Stimulated activated CD4-positive, alpha-beta T cell treated with anti-CD3 and anti-CD28 coated beads, Interleukin-4, amount 100 ng/mL, for 48 hours (primary cell): ENCODE measurements at places on chromosomes 7 and 10.

- no peak for DNase-seq
Measured at GRCh38 chr7:50309721-50310120, 5.2 kb downstream of the IKZF1 start.

- no peak for DNase-seq
Measured at GRCh38 chr7:126702242-126703016, 550.3 kb downstream of the GRM8 start.

DNA sequence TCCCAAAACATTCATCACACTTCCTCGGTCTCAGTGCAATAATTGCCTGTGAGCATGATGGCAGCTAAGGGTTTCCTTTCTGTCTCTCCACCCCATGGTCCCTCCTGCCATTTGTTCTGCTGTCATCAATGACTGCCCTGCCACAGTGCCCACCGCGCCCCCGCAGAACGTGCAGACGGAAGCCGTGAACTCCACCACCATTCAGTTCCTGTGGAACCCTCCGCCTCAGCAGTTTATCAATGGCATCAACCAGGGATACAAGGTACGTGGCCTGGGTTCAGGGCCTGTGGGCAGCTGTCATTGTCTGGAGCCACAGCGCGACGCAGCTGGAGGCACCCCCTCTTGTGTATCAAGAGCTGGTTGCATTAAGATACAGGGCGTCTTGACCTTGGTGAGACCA, 632.9 kb upstream of the FOXK1 start:
- DNase-seq: no peak

GRCh38 chr10:77074104-77074624, 563.4 kb downstream of the KCNMA1 start:
- no peak for DNase-seq

DNA sequence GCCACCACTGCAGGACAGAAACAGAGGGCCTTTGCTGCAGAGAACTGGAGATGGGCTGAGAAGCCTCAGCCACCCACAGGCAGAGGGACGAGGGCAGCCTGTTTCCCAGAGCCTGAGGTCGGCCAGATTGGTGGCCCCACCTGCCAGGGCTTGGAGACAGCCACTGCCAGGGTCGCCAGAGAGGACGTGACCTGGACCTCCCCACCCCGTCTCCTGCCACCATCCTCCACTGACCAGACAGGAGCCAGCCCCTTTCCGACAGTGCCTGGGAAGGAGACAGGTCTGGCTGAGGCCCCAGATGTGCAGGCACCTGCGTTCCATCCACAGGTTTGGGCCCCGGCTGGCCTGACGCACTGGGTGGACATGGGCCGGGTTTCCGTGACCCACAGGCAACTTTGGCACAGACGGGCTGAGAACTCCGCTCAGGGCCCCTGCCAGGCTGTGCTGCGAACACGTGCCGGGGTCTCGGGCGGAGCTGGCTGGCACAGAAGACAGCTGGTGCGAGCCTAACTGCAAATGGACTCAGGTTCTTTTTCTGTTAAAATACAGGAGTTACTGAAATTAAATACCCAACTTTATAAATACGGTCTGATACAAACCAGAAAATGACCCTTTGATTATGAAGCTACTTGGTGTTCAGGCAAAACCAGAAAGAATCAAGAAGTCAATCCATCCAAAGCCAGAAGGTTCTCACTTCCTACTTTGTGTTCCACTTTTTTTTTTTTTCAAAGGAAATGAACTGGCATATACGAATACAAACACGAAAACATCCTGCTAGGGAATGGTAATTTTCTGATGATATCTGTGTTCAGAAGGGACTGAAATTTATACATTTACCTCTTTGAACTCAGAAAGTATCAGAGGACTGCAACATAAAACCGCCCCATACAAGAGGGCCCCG, 6.9 kb downstream of the COX19 start:
- DNase-seq: no peak

DNA sequence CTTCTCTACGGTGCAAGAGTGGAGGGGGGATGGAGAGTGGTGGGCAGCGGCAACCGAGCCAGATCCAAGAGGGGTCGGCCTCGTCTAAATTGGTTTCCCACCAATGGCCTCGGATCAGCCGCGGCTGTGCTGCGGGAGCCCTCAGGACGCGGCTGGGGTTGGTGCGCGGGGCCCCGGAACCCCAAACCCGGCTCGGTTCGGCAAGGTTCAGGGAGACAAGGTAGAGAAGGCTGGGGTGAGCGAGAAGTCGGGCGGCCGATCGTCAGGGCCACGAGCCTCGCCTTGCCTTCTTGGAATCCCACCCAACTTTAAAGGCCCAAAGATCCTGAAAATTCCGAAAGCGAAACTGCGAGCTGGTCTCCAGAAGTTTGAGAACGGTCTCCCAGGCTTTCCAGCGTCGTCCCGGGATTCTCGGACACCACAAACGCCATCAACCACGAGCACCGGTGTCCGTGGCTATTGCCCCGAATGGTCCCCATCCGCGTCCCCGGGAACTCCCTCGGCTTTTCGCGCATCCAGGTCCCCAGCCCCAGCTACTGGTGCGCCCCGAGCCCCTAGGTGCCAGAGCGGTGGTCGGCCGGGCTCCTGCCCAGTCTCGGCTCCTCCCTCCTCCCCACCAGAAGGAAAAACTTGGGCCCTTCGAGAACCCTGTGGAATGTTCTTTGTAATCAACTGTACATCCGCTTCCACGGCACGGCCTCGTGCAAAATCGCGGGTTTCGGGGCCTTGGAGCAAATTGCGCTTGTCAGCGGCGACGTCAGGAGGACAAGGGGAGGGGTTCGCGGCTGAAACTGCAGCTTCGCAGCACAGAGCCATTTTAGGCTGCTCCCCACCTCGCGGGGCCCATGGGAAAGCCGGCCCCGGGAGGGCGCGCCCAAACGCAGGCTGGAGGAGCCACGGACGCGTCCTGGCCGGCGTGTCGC, 3.2 kb downstream of the SFMBT2 start:
- no peak for DNase-seq

GRCh38 chr7:82562716-82563404, 119.3 kb upstream of the CACNA2D1 start:
- DNase-seq: no peak

DNA sequence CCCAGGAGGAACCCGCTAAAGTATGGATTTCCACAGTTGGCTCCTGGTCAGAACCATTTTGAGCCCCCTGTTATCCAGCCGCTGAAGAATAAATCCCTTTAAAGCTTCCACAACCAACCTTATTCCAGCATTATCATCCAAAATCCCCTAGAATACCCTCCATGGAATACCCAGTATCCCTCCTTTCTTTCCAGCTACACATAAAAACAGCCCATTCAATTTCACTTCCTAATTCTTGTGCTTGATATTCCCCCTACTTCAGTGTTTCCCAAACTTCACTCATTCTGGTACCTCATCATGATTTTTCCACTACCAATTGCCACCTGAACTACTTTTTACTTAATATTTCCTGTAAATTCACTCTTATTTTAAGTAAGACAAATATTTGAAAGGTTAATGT, 3.1 kb downstream of the MACC1 start:
- no peak for DNase-seq

GRCh38 chr7:134458341-134458805, 527 bp downstream of the AKR1B1 start:
- peak; percentile 30 for DNase-seq

GRCh38 chr7:11252011-11252607, 278.4 kb downstream of the PHF14 start:
- no peak for DNase-seq
